ENCODE measurements at places on chromosomes 1 and 21.

- no peak for DNase-seq
These were observed 10.2 kb upstream of the SFN start for GRCh38 chr1:26852701-26853100.

GRCh38 chr1:192626366-192627179 is 9.4 kb upstream of the RGS13 start:
- no peak for DNase-seq

DNA sequence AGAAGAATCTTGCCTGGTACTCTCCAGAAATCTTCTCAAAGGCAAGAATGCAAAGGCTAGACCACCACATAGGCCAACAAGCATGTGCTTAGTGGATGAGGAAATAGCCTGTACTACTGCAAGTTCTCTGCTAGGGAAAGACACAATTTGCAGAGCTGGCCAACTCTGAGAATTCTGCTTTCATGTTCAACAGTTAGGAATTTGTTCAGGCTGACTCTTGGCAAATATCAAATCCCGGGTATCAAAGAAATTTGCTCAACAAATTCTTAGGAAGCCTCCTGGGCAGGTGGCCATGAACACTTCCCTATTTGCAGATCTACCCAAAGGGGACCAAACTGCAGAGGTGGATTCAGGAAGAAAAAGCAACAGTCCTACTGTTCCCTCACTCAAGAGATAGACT is 15.0 kb upstream of the H3-3A start:
- no peak for DNase-seq

GRCh38 chr21:34199121-34199910 is 125.9 kb downstream of the MRPS6 start:
- no peak for DNase-seq

DNA sequence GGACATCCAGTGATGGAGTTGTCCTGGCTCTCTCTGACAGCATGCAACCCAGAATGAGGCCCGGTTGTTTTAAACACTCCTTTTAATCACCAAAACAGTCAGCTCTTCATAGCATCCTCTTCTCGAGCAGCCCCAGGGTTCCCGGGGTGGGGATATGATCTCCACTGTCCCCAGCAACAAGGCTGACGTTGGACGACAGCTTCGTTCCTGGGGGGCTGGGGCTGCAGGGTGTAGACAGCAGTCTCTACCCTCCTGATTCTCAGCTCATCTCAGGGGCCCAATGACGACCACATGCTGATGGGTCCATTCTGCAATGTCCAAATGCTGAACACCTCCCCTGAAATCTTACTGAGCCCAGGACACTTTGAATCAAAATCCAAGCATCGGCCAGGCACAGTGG is 27.0 kb downstream of the TRIM11 start:
- no peak for DNase-seq

GRCh38 chr1:188700116-188700515 is 1777.5 kb downstream of the BRINP3 start:
- DNase-seq: no peak

- DNase-seq: no peak
These were observed 24.7 kb downstream of the TFF3 start for GRCh38 chr21:42290505-42290904.

GRCh38 chr1:160196143-160196542 is 5.8 kb downstream of the CASQ1 start:
- no peak for DNase-seq

DNA sequence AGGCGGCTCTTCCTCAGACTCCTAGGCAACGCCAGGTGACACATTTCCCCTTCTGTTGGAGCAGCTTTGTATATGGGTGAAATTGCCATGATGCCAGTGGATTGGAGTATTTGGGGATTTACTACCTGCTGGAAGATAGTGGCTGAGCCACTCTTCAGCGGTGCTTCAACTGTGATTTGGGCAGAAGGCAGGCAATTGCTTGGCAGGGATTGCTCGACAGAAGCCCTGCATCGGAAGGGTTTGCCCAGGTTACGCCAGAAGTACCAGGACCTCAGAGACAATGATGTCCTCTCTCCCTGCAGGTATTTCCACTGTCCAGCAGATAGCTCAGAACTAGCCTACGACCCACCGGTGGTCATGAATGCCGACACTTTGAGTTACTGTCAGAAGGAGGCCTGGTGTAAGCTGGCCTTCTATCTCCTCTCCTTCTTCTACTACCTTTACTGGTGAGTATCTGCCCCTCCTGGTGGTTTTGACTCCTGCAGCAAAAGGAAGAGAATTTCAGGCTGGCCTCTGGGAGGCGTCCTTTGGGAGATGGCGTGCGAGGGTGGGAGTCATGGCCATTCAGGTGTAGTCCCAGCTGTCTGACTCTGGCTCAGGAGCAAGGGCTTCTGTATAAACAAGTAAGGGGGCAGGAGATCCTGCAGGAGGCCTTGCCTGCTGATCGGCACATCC is 118.3 kb downstream of the CNIH3 start:
- no peak for DNase-seq

DNA sequence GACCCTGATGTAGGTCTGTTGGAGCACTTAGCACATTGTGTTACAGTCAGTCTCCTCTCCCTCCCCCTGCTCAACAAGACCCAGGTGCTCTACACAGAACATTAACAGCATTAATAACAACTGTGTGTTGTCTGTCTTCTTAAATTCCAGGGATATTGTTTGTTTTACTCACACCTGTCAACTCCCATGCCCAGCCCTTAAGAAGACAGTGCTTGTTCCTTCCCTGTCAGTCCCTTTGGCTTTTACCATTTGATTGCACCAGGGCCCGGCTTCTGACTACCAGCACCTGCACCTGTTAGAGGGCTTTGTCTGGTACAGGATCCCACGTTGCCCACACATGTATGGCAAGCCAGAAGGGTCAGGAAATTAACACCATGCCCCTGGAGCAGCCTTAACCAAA is 11.7 kb downstream of the RIMKLA start:
- no peak for DNase-seq

DNA sequence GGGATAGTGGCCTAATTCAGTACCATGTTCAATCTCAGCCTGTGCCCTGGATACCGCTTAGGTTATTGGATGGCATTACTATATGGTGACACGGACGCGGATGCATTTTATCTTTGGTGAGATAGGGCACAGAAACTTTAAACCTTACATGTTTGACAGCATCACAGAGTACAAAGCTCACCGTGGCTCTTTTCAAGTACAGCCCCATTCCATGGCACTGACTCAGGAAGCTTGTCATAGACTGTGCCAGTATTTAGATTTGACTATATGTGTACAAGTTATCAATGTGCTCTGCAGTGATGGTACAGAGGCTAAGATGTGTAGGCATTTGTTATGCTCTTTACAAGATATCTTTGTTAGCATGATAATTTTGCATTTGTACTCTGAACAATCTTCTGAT is 169.0 kb downstream of the RYR2 start:
- DNase-seq: no peak

DNA sequence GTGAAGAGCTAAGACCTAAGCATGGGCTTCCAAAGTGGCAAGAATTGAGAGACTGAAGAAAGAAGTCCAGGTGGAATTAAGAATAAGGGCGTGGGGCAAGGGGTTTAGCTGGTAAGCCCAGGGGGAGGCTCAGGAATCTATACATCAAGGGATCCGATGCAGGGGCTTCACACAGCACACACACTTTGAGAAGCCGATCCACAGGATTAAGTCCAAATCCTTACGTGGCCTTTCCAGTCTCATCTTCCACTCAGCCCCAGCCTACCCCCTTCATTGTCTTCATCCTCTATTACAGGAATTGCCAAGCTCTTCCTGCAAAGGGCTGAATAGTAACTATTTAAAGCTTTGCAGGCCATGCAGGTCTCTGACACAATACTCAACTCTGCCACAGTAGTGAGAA is 101.3 kb downstream of the TGFBR3 start:
- no peak for DNase-seq

- no peak for DNase-seq
These were observed 53.5 kb upstream of the DUSP10 start for GRCh38 chr1:221795380-221795779.

Data from HS-27A (cell line).